CD4-positive, CD25-positive, alpha-beta regulatory T cell (primary cell): ENCODE measurements at places on chromosomes 11 and 22. TPM values are rescaled to one million over a fixed set of nuclear protein-coding genes. Genes with fewer than 3 reads are reported as not detected.

The ADAMTS15 gene
- not detected for total RNA-seq

The CARD18 gene
- not detected for total RNA-seq

- H3K27ac ChIP-seq = no peak overlapping the region
- no peaks in the 10 kb centered on the region for H3K36me3 ChIP-seq
- DNase-seq = no peak
- H3K4me3 ChIP-seq = no peak overlapping the region
- H3K4me1 ChIP-seq = peaks cover 21% of the 10 kb centered on the region
Observed at GRCh38 chr11:62921573-62922188, 518 bp upstream of the CHRM1 start.

The DEFB131B gene
- not detected for total RNA-seq

DNA sequence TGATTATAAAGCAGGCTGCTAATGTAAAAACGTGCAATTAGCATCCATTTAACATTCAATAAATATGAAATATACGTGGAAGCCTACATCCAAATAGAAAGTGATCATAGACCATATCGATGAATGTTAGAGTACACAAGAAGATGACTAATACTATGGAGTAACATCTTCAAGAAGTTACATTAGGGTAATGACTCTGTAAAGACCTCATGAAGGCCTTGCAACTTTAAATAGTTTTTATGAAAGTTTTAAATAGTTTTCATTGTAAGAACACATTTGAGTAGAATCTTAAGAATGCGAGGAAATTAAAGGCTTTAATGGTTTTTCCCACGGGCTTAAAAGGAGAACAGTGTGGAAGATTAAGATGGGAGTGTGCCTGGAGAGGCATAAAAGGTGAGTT lies 1.4 kb downstream of the TRIM34 start:
- H3K4me3 ChIP-seq = peak overlapping the region; percentile 100
- DNase-seq = no peak
- H3K27ac ChIP-seq = no peak overlapping the region
- H3K36me3 ChIP-seq = no peaks in the 10 kb centered on the region

DNA sequence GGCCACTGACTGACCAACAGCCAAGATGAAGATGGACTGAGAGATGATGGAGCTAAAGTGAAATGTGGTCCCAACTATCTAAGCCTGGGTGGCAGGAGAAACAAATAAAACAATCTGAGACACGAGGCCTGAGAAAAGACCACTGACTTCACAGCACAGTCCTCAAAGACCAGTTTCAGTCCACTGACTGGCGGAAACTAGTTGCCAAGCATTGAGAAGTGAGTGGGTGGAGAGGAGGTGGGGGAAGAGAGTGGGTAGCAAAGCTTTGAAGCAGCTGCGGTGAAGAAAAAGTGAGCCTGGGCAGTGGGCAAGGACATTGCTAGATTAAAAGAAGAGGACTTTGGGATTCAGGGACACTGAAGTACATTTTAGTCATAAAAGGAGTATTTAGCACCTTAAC lies 1.9 kb downstream of the MS4A1 start:
- DNase-seq = no peak
- peaks cover 5% of the 10 kb centered on the region for H3K27me3 ChIP-seq
- no peaks in the 10 kb centered on the region for H3K36me3 ChIP-seq

DNA sequence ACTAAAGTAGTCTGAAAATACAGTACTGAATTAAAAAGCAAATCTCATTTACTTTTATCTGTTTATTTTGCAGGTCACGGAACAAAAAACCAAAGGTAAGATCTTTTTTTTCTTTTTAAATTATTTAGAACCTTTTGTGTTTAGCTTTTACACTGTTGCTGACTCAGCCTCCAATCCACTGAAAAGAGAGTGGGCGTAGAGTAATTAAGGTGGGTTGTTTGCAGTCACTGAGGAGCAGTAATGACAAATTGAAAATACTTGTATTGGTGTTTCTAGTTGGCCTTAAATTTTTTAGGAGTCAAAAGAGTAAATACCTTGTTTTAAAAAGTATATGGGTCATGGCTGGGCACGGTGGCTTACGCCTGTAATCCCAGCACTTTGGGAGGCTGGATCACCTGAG lies 73.4 kb downstream of the TNRC6B start:
- peaks cover 35% of the 10 kb centered on the region for H3K4me1 ChIP-seq
- H3K27me3 ChIP-seq = no peaks in the 10 kb centered on the region
- no peak for DNase-seq
- H3K27ac ChIP-seq = no peak overlapping the region
- H3K36me3 ChIP-seq = peaks cover 31% of the 10 kb centered on the region

The DRD4 gene
- not detected for total RNA-seq

DNA sequence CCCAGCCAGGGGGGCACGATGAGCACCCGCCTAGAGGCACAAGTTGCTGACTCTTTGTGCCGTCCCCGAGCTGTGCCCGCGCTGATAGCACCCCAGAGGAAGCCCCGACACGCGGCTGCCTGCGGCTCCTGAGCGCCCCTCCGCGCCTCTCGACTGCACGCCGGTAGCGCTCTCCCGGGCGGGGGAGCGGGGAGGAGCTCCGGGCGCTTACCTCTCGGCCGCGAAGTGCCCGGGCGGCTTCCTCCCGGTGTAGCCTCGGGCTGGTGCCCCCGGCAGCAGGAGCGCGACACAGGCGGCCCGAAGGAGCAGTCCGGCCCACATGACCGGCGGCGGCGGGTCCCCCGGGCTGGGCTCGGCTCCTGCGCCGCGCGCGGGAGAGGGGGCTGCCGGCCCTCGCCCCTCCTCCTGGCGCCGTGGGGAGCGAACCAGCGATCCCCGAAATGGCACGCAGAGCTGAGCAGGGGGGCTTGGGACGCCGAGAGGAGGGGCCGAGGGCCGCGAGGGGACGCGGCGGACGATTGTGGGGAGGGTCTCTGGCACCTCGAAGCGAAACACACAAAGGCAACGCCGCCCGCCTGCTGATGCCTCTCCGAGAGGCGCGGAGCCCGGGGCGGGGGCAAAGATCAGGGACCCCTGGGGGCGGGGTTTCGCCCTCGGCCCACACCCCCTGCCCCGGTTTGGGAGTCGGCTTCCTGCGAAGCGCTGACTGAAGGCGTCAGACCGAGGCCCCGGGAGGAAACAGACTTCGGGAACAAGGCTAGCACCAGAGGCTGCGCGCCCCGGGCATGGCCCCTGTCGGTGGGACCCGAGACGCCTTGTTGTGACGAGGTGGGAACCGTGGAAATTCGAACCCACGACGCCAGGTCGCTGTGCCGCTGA lies at the start of gene VWCE:
TSS of gene VWCE (minus strand) at position 600 of the 879 bp plus-strand sequence. CDS start at position 321, 279 bp downstream.
- H3K36me3 ChIP-seq = peaks cover 16% of the 10 kb centered on the region
- H3K4me3 ChIP-seq = no peak within 1 kb of the TSS
- no peak within 1 kb of the TSS for H3K27ac ChIP-seq
- no peaks in the 10 kb centered on the region for H3K27me3 ChIP-seq

The MUC2 gene
- total RNA-seq = not detected

DNA sequence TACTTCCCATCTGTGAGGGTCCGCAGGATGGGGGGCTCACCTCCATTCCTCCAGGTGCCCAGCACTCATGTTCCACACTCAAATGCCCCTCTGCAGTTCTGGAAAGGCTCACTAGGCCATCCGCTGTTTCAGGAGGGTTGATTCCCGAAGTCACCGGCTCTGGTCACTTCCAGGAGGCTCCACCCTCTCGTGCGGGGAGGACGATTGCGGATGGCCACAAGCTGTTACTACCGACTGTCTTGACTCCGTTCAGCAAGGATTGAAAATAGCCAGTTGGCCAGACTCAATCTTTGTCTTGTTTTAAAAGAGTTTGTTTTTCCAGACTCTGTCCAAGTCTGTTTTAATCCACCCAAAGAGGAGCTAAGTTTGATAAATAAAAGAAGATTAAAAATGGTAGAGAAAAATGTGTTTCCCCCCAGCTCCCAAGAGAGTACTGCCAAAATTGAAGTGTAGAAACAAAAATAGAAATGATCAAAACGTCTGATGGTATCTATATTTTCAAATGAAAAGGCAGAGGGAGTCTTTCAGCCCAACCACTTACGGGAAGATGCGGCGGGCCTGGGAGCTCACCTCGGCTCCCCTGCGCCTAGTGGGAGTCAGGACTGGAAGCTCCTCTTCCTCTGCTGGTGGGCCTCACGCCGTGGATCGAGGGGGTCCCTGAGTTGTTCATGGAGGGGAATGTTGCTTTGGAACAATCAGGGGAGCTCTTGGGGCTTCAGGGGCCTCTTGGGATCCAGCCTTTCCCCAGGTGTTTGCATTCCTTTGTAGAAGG lies 1280.8 kb downstream of the BRD1 start:
- H3K4me1 ChIP-seq = no peaks in the 10 kb centered on the region
- H3K36me3 ChIP-seq = no peaks in the 10 kb centered on the region
- no peaks in the 10 kb centered on the region for H3K27me3 ChIP-seq
- no peak overlapping the region for H3K27ac ChIP-seq
- H3K4me3 ChIP-seq = no peak overlapping the region

GRCh38 chr11:117442869-117443239 lies 115.2 kb downstream of the CEP164 start:
- H3K27ac ChIP-seq = no peak overlapping the region
- H3K27me3 ChIP-seq = no peaks in the 10 kb centered on the region
- H3K36me3 ChIP-seq = no peaks in the 10 kb centered on the region
- DNase-seq = no peak
- H3K4me1 ChIP-seq = no peaks in the 10 kb centered on the region
- H3K4me3 ChIP-seq = no peak overlapping the region

DNA sequence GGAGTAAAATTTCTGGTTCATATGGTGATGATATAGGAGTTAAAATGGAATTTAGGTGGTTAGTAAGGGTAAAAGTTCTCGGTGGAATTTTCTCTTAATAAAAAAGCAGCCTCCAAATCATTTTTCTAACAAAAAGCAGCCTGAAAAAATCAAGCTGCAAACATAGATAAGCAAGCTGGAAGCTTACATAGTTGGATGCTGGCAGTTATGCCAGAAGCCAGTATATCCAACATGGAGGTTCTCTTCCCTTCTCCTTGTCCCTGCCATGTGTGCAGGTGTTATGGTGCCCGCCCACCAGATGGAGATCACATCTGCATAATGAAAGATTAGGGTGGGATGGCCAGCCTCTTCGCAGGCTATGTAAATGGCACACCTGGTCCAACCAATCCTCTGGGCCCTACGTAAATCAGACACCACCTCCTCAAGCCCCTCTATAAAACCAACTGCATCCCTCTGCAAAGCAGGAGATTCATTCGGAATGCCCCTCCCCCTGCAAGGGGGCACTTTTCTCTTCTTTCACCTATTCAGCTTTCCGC lies 22.4 kb downstream of the PIWIL3 start:
- no peaks in the 10 kb centered on the region for H3K36me3 ChIP-seq
- H3K27me3 ChIP-seq = peaks cover 7% of the 10 kb centered on the region
- no peak for DNase-seq
- no peaks in the 10 kb centered on the region for H3K4me1 ChIP-seq
- no peak overlapping the region for H3K4me3 ChIP-seq
- no peak overlapping the region for H3K27ac ChIP-seq

- no peaks in the 10 kb centered on the region for H3K27me3 ChIP-seq
- peak overlapping the region; percentile 73 for H3K4me3 ChIP-seq
- DNase-seq = peak; percentile 55
- peaks cover 100% of the 10 kb centered on the region for H3K4me1 ChIP-seq
- H3K27ac ChIP-seq = peak overlapping the region; percentile 81
Observed at GRCh38 chr11:128720522-128720985, 26.7 kb downstream of the FLI1 start.

- H3K4me1 ChIP-seq = no peaks in the 10 kb centered on the region
- no peaks in the 10 kb centered on the region for H3K27me3 ChIP-seq
- H3K36me3 ChIP-seq = no peaks in the 10 kb centered on the region
- DNase-seq = no peak
Observed at GRCh38 chr11:61609000-61609979, 28.4 kb upstream of the SYT7 start.

- no peak overlapping the region for H3K4me3 ChIP-seq
- H3K27ac ChIP-seq = no peak overlapping the region
- H3K4me1 ChIP-seq = peaks cover 14% of the 10 kb centered on the region
Observed at GRCh38 chr22:20298803-20299745, 20.8 kb downstream of the DGCR6L start.

DNA sequence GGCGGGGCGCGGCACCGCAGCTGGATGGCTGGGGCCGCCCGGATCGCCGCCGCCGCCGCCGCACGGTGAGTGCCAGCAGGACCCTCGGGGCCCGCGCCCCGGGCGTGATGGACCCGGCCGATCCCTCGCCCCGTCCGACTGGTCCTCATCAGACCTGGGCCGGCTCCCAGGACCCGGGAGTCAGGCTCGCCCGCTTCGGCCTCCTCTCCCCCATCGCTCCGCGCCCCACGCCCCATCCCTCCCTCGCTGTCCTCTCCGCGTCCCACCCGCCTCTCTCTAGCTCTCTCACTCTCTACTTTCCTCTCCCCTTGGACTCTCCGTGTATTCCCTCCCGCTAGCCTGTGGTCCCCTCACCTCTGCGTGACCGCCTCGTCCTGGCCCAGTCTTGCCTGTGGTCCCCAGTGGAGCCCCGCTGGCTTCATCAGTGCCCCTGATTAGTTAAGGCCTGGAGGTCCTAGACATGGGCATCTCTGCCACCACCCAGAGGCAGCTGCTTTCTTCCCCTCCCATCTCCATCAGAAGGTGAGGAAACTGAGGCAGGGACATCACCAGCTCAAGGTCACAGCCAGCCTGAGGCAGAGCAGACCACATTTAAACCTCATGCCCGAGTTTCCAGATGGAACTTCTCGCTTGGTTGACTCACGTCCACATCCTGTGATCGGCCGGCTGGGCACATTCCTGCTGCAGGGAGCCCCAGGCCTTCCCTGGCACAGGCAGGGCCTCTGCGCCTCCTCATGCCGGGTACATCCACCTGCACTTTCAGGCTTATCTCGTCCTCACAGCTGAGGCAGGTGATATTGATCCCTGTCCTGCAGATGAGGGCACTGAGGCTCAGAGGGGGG lies 429 bp downstream of the SLC39A13 start:
- peaks cover 29% of the 10 kb centered on the region for H3K4me1 ChIP-seq
- H3K27me3 ChIP-seq = no peaks in the 10 kb centered on the region
- peak; percentile 18 for DNase-seq

- DNase-seq = no peak
- no peak overlapping the region for H3K27ac ChIP-seq
- peaks cover 4% of the 10 kb centered on the region for H3K4me1 ChIP-seq
- no peak overlapping the region for H3K4me3 ChIP-seq
- peaks cover 4% of the 10 kb centered on the region for H3K27me3 ChIP-seq
Observed at GRCh38 chr11:45023065-45023365, 72.3 kb upstream of the TP53I11 start.

The OR8G5 gene
- total RNA-seq = not detected

GRCh38 chr22:27988704-27989103 lies 69.6 kb upstream of the PITPNB start:
- no peaks in the 10 kb centered on the region for H3K36me3 ChIP-seq
- H3K27me3 ChIP-seq = no peaks in the 10 kb centered on the region
- H3K4me3 ChIP-seq = no peak overlapping the region

The LDLRAD3 gene
- total RNA-seq = not detected

DNA sequence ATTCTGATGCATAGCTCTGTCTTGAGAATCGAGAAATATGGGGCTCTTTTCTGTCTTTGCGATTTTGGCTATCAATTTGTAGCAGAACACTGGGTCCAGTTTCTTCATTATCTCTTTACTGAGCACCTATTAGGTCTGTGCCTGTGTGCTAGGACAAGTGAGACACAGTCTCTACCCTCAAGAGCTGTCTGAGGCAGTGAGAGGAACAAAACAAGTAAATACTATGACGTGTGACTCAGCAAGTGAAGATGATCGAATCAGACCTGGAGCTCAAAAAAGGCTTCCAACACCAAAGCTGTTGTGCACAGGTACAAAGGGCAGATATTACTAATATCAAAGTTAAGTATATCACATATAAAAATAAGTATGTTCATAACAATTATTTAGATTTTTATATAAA lies 52.4 kb downstream of the LGR4 start:
- no peak overlapping the region for H3K27ac ChIP-seq
- no peak for DNase-seq
